ENCODE measurements at places on chromosomes 5 and 9. TPM values are rescaled to one million over a fixed set of nuclear protein-coding genes. Genes with fewer than 3 reads are reported as not detected.

TPRN gene
- total RNA-seq = 3.0 TPM

IL13 gene
- under 0.01 TPM for total RNA-seq

- DNase-seq = no peak
Observed at GRCh38 chr5:158816011-158816696, 283.6 kb downstream of the EBF1 start.

WDR38 gene
- not detected for total RNA-seq
